ENCODE measurements at places on chromosomes 1 and 21.

GRCh38 chr1:180662709-180663108 is 30.9 kb downstream of the XPR1 start:
- no peak for DNase-seq

DNA sequence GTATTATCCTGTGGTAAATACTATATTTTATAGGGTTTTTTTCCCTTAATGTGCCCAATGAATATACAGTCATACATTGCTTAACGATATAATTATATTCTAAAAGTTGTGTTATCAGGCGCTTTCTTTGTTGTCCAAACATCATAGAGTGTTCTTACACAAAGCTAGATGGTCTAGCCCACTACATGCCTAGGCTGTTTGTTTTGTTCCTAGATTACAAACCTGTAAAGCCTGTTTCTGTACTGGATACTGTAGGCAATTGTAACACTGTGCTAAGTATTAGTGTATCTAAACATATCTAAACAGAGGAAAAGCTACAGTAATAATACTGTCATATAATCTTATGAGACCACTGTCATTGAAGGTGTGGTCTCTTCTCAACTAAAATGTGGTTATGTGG is 242.6 kb upstream of the C1orf105 start:
- DNase-seq = no peak

DNA sequence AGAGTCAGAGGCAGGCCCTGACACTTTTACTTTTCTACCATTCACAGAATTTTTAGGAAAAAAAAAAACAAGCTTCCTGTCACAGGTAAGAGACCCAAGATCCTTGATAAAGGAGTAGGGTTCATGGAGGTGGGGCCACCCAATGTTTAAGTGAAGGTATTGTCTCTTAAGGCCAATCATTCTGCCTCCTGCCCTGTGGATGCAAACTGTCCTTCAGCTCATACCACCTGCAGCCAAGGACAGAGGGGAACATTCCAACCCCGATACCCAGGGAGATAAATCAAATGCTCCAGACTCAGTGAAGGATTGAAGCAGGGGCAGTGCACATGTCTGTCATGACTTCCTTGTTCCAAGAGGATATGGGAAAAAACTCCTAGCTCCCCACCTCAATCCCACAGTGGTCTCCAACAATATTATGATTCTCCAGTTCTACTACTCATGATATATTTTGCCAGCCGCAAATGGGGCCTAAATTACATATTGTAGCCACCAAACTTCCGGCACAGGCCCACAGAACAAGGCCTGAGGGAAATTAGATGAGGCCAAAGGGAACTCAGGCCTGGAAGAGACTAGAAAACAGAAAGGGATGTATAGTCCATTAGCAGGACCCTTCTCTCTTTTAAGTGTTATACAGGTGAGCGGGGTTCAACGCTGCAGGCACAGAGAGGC is 59.5 kb downstream of the TRABD2B start:
- no peak for DNase-seq

DNA sequence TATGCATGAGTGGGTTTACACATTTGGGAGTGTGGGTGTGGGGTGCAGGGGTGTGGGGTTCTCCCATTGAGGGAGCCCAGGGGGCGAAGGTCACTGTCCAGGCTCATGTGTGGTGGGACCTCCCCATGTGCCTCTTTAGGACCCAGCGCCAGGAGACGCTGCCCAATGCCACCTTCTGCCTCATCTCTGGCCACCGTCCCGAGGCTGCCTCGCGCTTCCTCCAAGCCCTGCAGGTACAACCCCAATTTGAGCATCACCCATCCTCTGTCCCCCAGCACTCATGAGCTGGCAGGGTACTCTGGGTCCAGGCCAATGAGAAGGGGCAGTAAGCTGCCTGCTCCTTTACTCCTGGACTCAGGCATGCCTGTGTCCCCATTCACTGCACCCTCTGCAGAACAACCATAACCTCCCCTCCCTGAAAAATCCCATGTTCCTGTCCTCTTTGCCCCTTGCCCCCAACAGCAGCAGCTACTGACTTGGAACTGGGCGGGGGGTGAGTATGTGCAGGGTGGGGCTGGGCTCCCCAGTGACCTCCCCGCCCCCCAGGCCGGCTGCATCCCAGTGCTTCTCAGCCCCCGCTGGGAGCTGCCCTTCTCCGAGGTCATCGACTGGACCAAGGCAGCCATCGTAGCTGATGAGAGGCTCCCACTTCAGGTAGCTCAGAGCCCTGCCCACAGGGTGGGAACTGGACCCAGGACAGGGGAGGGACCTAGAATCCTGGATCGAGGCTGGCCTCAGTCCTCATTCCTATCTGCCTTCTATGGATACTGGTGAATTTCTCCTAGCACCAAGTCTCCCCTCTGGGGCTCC is 7.7 kb downstream of the EXTL1 start:
- DNase-seq = no peak

- no peak for DNase-seq
Measured at GRCh38 chr1:15442759-15443158, 4.5 kb downstream of the CTRC start.

DNA sequence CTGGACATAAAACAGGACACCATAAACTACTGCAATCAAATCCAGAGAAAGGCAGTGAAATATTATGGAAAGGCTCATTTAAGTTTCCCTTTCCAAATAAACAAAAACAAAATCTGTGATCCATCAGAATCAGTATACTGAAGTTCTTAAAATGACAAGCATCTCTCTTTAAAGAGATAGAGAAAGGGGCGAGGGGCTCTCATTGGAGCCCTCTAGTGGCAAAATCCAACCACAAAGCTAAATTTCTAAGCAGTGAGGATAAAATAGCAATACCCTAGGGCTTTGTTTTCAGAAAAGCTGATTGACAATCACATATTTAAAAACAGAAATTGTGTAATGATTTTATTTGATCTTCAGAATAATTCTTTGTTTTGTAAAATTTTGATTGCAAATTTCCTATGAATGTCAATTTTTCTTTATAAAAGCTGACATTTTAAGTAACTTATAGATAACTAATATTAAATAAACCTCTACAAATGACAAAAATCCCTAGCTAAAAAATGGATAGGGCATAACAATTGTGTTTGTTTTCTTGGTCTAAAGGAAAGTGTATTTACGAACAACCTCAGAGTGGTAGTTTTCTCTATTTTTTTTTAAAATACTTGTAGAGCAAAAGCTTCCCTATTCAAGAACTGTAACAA is 138.2 kb downstream of the COL24A1 start:
- DNase-seq = no peak

GRCh38 chr1:59290193-59290949 is 6.5 kb upstream of the FGGY start:
- no peak for DNase-seq

DNA sequence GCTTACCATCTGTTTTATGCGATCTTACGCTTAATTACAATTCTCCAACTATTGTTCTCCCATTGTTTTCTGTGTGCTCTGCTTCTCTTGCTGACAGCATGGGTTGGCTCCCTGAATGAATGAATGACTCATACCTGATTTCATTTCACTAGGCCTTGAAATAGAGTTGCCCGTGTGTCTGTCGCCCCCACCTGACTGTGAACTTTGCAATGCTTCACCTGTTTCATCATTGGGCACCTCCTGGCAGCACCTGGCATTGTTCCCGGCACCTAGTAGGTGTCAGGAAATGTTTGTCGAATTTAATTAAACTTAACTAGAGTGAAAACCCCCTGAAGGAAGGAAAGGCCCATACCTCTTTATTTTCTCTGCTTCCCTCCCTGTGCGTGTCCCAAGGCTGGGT is 120.5 kb upstream of the KLHDC7A start:
- DNase-seq = no peak

GRCh38 chr1:222372221-222372620 is 175.7 kb downstream of the HHIPL2 start:
- DNase-seq = no peak

- DNase-seq = no peak
Measured at GRCh38 chr1:67604778-67605177, 80.2 kb upstream of the GADD45A start.

GRCh38 chr21:41210426-41211059 is 42.6 kb downstream of the BACE2 start:
- DNase-seq = no peak

DNA sequence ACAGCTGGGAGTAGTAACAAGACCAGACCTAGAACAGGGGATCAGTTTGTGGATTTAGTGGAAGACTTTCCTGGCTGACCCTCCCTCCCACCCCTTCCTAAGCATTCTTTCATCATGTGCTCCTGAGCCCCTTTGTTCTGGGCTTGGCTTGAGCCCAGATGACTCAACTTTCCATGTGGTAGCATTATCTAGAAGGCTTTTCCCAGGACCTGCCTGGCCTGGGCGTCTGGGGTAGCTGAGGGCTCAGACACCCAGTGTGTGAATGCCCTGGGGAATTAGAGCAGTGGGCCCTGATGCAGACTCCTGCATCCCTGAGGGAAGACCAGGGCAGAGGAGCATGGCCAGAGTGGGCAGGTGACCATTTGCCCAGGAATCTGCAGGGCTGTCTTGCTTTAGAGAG is 44.1 kb upstream of the TSPAN2 start:
- no peak for DNase-seq

GRCh38 chr1:186722711-186723309 is 42.6 kb upstream of the PTGS2 start:
- no peak for DNase-seq

DNA sequence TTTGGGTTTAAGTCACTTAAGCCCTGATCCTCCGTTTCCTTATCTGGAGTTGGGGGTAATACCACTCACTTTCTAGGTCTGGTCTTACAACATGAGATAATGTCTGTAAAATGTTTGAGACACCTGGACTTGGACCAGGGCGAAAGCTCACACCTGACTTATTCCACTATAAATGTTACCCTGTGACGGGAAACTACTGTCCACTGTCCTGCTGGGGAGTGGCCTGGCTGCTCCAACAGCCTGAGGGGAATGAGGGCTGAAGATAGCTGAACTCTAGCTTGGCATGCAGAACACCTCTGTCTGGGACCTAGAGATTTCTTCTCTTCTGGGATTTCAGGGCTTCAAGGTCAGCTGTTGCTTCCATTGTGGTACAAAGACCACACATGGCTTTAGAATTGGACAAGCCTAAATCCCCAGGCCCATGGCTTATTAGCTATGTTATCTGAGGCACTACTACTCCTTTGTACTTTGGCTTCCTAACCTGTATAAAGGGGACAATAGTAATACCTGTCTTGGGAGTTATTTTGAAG is 9.5 kb upstream of the A3GALT2 start:
- no peak for DNase-seq

DNA sequence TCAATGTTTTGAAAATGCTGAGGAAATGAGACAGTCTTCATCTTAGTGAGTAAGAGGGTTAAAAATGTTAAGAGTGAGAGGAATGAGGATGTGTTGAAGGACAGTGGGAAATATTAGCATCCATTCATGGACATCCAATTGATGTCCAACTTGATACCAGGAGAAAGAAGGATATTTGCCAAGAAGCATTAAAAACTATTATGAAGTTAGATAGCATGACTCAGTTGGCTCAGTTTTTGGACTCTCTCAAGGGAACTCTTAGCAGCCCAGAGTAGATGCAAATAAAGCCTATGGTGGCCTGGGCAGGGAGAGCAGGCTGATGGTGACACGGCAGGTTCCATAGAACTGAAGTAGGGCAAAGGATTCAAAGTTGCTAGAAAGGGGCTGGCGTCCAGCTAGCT is 171.0 kb downstream of the ZZZ3 start:
- no peak for DNase-seq
